ENCODE measurements at places on chromosomes 7 and 10.
A peak's percentile ranks its signal among the peaks of the same experiment; 100 is the strongest.

- DNase-seq = no peak
Measured at GRCh38 chr7:156559001-156559400, 81.6 kb upstream of the RNF32 start.

GRCh38 chr10:13993673-13994089, 337.0 kb downstream of the FRMD4A start:
- no peak for DNase-seq

DNA sequence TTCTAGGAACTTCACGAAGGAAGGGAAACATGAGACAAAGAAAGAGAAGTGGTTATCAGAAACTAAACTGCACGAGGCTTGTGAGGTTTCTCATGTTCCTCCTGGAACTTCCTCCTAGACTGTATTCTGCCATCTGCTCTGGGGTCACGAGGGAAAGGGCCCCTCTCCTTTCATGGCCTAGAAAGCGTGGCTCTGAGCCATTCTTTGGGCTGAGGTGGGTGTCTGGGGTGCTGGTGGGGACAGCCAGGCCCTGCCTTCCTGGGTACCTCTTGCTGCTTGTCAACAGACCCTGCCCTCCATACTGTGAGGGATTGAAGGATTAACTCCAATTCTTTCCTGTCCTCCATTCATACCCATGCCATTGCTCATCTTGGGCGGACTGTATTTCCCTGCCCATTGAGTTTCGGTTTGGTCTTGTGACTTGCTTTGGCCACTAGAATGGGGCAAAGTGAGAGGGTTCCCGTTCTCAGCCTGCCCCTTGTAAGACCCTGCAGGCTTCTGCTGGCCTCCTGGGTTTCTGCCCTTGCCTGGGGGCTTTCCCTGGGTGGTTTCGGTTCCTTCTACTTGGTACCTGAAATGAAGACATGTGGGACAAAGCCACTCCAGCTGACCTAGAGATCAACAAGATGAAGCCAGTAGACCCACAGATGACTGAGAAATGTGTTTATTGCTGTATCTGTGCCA, 14.9 kb upstream of the GIMAP8 start:
- DNase-seq = no peak

DNA sequence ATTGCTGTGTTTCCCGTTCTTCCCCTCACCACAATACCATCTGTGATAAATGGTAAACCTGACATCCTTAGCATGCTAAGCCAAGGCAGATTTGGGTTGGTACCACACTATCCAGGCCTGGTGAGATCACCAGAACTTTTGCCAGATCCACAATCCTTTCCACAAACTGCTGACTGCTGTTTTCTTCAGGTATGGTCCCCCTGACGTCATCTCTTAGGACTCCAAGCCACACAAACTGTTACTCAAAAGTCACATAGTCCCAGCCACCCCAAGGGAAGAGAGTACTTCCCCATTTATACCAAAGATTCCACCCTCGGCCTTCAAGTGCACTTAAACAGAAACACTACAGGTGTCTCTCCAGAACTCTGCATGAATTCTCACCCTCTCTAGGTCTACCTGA, 34.8 kb downstream of the SLC25A13 start:
- no peak for DNase-seq

DNA sequence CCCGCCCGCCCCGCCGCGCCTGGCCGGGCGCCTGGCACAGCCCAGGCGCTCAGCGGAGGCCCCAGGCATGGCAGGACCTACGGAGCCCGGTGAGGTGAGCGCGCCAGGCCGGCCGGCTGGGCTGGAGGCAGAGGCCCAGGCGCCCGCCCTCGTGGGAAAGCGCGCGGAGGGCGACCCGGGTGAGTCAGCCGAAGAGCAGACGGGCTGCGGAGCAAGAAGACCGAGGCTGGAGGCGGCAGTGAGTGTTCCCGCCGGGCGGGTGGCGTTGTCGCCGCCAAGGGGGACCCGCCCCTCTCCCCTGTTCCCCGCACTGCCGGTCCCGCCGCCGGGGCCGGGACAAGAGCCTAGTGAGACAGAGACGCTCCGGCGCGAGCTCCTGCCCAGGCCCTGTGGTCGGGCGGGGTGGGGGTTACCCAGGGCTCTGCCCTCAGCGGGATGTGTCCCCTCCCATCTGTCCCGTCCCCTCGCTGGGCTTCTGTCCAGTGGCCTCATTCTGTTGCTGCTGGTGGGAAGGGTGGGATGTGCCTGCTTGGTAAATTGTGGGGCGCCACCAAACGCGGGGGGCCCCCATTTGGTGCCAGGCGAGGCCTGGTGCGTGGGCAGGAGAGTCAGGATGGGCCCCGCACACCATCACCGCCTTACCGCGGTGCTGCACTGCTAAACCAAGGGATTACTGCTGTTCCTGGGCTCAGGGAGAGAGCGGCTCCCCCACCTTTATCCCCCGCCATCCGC, 17.0 kb upstream of the NODAL start:
- DNase-seq = peak; percentile 33

All from skeletal muscle cell (primary cell).